ENCODE measurements at places on chromosomes 5 and 9. TPM values are rescaled to one million over a fixed set of nuclear protein-coding genes. Genes with fewer than 3 reads are reported as not detected.
A peak's percentile ranks its signal among the peaks of the same experiment; 100 is the strongest.

SLC25A2 gene
- total RNA-seq, result not detected

BAAT gene
- 0.53 TPM for total RNA-seq

- DNase-seq, result no peak
These were observed 47.5 kb downstream of the NLN start for GRCh38 chr5:65769539-65769938.

DNA sequence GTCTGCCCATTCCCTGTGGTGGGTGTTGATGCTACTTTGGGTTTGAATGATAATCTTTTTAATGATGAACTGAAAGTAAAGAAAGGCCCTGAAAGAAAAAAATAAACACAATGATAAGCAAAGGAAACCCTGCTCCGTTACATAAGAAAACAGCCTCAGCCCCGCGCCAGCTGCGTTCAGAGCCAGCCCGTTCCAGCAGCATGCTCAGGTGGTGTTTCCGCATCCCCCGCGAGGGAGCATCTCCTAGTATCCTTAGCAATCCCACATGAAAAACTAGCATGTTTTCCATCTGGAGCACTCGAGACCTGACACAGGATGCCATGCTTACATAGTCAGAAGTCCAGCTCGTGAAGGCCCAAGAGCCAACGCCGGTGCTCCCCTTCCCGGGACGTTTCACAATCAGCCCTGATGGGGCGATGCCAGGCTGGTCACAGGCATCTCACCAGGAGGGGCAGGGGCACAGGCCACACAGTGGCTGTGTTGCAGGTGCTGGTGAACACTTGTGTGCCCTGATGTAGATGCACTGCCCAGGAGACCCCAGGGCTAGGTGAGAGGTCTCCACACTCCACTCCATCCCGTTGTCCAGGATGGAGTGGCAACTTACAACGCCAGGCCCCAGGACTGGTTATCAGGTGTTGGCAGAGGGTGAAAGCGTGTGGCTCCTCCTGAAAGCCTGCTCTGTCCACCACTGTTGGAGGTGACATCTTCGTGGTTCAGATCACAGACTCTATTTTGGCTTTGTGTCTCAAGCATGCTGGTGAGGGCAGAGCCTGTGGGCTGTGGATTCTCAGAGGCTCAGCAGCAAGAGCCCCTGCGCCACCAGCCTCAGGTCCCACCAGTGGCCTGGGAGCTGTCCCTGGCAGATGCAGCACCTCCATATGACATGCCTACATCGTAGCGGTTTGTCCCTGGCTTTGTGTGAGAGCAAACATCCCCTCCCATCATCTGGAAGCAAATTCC, 246.8 kb upstream of the IRX1 start:
- DNase-seq, result peak; percentile 34

PDE6A gene
- not detected for total RNA-seq

HTR1A gene
- total RNA-seq, result not detected

GRCh38 chr9:38298503-38298902, 94.0 kb upstream of the ALDH1B1 start:
- no peak for DNase-seq

DNA sequence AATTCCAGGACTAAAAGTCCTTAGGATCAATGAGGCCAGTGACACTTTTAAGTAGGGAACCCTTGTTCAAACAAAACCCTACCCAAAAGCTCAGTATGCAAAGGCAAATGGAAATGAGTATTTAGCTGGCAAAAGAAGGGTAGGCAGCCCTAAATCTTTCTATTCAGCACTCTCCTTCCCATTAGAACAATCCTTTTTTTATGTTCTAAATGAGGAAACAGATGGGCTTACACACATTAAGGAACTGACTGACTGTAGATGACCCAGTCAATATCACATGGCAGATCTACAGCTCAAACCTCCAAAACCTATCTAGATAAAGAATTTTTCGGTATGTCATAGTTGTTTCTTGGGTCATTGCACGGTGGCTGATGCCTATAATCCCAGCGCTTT, 7.2 kb downstream of the CSNK1A1 start:
- no peak for DNase-seq

- no peak for DNase-seq
These were observed 40.2 kb upstream of the RAB3C start for GRCh38 chr5:58542709-58543108.

GABRA1 gene
- total RNA-seq, result not detected

Data from ascending aorta (tissue), 2 donors.